Pons (tissue), 1 donor: ENCODE measurements at places on chromosomes 12 and 14.

GRCh38 chr12:85519163-85519562, 239.1 kb downstream of the ALX1 start:
- no peak for DNase-seq

GRCh38 chr14:64221391-64222003, 72.7 kb downstream of the ESR2 start:
- no peak for DNase-seq

- no peak for DNase-seq
Measured at GRCh38 chr14:55103005-55103640, 25.9 kb upstream of the LGALS3 start.

- DNase-seq: peak; percentile 98
Measured at GRCh38 chr14:77838831-77839511, 39.1 kb downstream of the ADCK1 start.

- peak; percentile 57 for DNase-seq
Measured at GRCh38 chr12:123998991-123999359, 26.0 kb downstream of the ZNF664 start.

GRCh38 chr12:97223419-97223818, 239.2 kb upstream of the RMST start:
- DNase-seq: no peak

DNA sequence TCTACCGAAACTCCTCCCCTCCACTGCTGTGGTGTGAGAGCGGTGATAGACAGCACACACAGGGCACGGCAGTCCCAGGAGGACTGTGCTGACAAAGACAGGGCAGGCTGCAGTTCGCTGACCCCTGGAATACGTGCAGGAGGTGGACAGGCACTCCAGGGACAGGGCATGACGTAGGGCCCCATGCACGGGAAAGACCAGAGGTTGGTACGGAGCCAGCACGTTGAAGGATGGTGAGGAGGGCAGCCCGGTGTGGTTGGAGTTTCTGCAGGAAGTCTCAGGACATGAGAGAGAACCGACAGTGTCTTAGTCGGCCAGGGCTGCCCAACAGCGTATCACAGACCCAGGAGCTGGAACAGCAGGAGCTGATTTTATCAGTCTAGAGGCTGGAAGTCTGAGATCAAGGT, 254.2 kb upstream of the FKBP4 start:
- DNase-seq: no peak

- DNase-seq: no peak
Measured at GRCh38 chr14:70816525-70816924, 7.2 kb upstream of the MAP3K9 start.

- DNase-seq: no peak
Measured at GRCh38 chr12:107318806-107319532, 225.6 kb upstream of the CRY1 start.

- no peak for DNase-seq
Measured at GRCh38 chr12:108722992-108723766, 8.1 kb downstream of the CORO1C start.

DNA sequence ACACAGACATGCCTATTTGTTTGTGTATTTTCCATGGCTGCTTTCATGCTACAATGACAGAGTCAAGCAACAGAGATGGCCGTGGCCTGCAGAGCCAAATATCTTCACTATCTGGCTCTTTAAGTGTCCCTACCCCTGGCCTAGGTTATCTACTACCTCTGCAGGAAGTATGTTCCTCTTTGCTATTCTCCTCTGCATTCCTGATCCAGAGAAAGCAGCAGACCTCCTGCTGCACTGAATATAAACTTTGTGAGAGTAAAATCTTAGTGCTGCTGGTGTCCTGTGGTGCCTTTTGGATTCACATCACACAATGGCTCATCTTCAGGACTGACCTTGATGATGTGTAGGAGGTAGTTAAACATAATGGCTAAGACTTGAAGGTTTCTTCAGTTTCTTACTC, 233.4 kb downstream of the IPO8 start:
- no peak for DNase-seq

GRCh38 chr14:76778546-76779215, 17.4 kb downstream of the VASH1 start:
- no peak for DNase-seq

DNA sequence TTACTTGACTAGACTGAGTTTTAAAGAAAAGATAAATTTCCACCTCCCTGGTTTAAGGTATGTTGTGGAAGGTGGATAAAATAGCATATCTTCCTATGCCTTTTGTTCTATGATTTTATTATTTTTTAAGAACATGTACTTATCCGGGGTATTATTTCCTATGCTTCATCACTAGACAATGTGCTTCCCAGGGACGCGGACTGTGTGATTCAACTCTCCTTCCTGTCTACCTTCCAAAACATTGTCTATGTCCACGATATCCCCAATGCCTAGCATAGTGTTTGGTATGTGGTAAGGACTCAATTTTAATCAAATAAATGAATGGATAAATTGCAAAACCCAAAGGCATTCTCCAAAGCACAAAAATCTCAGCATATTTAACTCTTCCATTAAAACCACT, 8.3 kb upstream of the CCND2 start:
- DNase-seq: no peak

GRCh38 chr12:31558521-31558920, 32.4 kb downstream of the DENND5B start:
- DNase-seq: no peak

- DNase-seq: no peak
Measured at GRCh38 chr12:7859552-7859951, 13.2 kb downstream of the SLC2A14 start.

DNA sequence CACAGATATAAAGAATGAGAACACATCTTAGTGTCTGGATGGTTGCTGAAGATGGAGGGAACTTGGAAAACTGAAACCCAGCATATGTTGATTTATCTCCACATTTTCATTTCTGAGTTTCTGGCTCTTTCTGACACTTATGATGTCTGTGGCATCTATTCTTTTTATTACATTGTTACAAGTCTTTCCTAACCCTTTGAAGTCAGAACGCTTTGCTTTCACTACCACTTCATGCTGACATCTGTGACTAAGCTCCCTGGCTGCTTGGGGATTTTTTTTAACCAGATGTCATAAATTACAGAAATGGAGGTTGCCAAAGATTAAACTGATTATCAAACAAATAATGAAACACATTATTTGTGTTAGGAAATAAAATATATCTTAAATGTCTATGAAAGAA, 188.7 kb downstream of the KITLG start:
- DNase-seq: no peak

GRCh38 chr12:95997911-95998510, 1.9 kb upstream of the HAL start:
- DNase-seq: no peak

- no peak for DNase-seq
Measured at GRCh38 chr14:72419226-72419775, 474.6 kb downstream of the DPF3 start.

- no peak for DNase-seq
Measured at GRCh38 chr14:104166698-104167097, 28.3 kb downstream of the KIF26A start.

- DNase-seq: no peak
Measured at GRCh38 chr12:85617307-85618091, 218.7 kb downstream of the RASSF9 start.

DNA sequence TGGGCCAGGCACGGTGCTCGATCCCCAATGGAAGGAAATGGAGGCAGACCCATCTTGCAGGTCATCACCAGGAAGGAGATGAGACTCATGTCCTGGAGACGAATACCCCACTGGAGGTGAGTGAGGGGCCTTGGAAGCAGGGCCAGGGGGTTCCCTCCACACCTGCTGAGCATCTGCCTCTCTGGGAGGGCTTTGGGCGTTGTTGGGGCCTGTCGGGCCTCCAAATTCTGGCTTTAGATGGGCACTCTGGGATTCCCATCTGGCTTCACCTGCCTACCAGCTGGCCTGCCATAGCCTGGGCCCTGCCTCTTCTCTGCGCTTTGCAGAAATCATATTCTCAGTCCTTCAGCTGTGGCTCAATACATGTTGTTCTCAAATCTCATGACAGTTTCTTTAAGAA, 13.9 kb downstream of the RTL1 start:
- DNase-seq: no peak

DNA sequence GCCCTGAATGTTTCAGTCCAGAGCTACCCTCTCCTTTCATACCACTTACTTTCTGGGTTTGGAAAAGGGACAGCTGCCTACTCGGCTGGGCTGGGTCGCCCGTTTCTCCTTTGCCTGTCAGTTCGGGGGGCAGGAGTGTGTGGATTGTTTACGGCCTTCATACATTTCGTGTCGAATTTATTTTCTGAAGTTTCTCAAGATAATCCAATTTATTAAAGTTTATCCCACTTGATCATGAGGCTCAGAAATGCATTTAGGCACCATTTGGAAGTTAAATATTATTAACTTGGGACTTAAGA, 608 bp downstream of the ZNF410 start:
- no peak for DNase-seq

GRCh38 chr12:13071305-13072280, 27.4 kb downstream of the FAM234B start:
- no peak for DNase-seq

GRCh38 chr14:104382361-104383087, 197.0 kb upstream of the C14orf180 start:
- DNase-seq: no peak

DNA sequence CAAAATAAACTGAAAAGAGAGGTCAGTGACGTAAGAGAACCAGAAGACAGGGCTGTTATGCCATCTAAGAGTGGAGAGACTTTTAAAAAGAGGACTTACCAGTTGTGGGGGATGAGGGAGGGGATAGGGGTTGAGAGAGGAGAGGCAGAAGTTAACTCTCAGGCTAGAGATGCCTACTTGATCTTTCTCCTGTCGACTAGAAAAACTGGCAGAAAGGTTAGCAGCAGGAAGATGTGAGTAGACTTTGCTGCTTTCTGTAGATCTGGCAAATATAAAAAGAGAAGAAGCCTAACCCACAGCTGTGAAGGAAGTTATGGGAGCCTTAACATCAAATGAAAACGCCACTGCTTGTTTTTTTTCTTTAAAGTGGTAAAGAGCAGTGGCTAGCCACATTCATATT, 10.7 kb downstream of the CREBL2 start:
- peak; percentile 25 for DNase-seq

DNA sequence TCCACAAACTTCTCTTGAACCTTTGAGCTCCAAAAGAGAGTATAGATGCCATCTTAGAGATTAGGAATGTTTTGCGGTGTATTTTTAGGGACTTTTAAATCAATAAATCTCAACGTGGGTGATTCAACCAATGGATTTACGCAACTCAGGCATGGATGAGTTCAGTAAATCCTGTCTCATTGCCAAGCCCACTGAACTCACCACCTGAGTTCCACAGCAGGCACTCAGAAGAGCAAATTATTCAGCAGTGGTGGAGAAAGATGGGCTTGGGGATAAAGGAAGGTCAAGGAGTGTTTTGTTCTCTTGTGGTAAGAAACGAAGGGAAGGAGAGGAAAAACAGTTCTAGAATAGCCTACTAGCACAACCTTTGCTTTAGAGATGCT, 68.7 kb upstream of the HMGA2 start:
- no peak for DNase-seq

DNA sequence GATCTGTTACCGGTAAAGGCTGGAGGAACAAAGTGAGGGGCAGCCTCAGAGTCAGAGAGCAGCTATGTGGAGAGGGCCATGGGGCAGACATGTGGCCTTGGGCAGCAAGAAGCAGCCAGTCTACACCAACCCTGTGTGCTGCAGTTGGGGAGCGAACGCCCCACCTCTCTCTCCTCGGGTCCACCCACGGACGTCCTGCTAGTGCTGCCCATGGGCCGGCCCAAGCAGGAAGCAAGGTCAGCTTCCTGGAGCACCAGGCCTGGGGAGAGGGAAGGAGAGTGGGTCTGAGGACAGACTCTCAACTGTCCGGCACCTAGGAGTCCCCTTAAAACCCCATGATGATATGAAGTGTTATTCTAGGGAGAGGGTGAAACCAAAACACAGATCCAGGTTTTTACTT, 254.8 kb upstream of the FKBP4 start:
- no peak for DNase-seq

DNA sequence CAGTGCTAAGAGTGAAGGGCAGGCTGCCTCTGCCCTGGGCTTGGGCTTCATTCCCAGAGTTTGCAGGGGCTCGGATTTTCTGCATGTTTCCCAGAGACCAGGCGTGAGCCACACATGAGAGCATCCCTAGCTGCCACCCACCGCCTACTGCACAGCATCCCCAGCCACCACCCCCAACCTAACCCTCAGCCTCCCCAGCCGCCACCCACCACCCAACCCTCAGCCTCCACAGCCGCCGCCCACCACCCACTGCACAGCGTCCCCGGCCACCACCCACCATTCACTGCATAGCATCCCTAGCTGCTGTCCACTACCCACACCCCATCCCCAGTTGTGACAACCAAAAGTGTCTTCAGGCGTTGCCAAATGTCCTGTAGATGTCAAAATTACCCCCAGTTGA, 22.6 kb downstream of the FGF6 start:
- DNase-seq: no peak

DNA sequence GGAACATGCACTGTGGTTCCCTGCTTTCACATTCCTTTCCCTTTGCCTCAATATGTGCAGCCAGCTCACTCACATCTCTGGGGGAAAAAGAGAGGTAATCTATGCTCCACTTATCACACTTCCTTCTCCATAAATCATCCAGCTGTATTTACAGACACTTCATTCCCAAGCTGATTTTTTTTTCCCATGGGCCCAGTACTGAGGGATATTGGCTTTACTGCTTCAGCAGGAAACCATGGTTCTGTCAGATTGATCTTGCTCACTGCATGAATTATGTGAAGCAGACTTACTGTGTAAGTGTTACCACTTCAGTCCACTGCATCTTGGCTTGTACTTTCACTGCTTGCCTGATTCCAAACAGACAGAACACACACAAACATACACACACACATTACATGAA, 555.6 kb downstream of the CCER1 start:
- DNase-seq: no peak

- DNase-seq: no peak
Measured at GRCh38 chr14:90778571-90779255, 37.5 kb downstream of the TTC7B start.

DNA sequence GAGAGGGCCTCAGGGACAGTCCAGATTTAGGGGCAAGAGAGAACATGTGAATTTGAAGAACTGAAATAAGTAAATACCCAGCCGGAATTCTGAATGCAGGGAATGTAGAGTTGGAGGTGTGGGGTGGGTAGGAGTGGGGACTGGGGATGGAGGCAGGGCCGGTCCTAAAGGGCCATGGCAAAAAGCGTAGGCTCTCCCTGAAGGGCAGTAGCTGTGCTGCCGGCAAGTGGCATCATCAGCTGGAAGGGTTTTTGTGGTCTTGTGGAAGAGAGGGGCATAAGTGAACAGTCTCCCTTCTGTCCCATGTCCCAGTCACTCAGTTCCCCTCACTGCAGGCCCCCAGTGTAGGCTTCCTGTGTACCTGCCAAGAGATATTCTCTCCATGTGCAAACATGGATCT, 104.6 kb downstream of the GCH1 start:
- no peak for DNase-seq

DNA sequence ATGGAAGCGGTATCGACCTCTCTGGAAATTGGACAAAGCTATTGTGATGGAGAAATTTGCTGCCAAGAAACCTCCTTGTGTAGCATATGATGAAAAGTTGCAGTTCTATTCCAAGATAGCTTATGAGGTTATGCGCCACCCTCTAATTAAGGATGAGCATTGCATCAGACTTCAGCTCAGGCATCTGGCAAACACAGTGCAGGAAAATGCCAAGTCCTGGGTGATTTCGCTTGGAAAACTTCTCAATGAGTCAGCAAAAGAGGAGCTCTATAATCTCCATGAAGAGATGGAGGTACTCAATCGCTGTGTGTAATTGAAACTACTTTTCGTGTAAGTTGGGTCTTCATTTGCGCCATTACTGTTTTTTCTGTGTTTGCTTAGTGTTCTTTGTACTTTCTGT, 51.2 kb downstream of the DNAH10 start:
- DNase-seq: no peak
